Neural crest cell (in vitro differentiated cells): ENCODE measurements at places on chromosomes 11 and 22.

DNA sequence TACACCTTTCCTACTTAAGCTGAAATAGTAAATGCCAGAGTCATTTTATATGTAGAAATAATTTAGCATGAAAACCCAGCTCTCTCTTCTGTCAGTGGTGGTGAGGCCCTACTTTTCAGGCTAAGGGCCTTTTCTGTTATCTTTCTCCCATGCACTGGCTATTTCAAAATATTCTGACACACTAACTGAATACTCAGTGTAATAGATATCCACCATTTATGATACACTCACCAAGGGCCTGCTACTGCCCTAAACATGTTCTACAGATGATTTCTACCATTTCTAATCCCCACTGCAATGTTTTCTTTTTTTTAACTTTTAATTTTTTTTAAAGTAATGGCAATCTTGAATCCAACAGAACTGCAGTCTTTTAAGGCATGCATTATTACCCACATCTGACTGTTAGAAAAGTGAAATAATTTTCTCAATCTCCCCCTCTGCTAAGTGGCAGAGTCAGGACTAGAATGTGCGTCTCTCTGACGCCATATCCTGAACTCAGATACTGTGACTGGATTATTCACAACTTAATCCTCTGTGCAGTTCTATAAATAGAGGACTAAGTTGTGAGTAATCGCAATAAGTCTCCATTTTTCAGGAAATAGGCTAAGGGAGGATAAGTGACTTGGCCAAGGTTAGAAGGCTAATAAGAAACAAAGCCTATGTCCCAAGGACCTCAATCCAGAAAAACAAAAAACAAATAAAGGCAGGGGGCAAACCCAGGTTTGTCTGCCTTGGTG lies 44.0 kb downstream of the GRAMD1B start:
- DNase-seq = no peak

DNA sequence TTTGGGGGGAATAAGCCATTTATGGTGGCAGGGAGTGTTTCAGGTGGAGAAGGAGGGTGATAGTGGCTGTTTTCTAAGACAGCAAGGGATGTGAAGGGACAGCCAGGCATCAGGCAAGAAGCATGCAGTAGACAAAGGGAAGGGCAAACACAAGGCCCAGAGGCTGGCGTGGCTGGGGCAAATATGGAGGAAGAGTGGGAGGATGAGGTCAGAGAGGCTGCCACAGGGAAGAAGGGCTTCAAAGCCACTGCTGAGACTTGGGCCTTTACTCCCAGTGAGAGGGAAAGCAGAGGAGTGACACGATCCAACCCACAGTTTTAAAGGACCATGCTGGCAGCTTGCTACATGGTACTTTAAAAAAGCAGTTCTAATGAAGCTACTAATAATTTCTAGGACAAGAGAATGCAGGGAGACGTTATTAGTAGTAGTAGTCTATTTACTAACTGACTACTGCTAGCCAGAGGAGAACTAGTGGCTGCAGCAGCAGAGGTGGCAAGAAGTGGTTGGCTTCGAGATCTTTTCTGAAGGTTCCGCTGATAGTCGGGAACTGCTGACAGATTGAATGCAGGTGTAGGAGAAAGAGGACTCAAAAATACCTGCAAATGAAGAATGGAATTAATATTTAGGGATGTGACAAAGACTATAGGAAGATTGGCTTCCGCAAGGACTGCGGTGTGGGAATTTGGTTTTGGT lies 13.7 kb downstream of the KMT5B start:
- no peak for DNase-seq

GRCh38 chr22:27670701-27671412 lies 130.7 kb downstream of the MN1 start:
- peak; percentile 75 for DNase-seq

GRCh38 chr11:125992893-125993292 lies 47.0 kb downstream of the VSIG10L2 start:
- DNase-seq = no peak

DNA sequence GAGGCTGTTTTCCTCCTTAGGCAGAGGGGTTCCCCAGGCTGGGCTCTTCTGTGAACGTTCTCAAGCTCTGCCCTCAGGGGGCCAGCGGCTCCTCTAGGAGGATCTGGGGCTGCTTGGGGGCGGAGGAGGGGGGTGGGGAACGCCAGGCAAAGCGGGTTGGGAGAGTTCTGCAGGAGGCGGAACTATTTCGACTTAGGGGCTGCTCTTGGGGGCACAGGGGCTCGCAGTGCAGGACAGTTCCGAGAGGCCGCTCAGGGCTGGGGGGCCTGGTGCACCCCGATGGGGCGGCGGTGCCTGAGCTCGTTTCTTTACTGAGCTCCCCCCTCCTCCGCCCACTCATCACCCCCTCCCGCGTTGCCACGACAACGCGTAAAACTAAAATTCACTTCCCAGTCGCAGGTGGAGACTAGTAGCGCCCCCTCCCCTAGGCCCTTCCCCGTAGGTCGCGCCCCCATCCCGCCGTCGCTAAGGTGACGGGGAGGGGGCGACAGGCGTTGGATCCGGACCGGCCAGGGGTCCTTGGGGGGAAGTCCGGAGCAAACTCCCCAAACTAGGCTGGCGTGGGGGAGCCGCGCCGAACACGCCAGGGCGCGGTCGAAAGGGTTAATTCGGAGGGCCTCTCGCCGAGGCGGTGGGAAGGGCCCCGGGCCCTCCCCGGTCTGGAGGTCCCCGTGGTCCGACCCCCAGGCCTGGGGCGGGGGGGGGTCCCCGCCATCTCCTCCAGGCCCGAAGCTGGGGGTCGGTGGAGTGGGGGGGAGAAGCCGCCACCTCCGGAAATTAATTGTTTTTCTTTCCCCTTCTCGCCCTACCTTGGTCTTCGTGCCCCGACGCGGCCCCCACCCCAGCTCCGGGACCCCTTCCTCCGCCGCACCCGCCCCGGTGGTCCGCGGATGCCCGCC lies 857 bp downstream of the SHANK3 start:
- DNase-seq = no peak

- no peak for DNase-seq
These were observed 114.9 kb downstream of the ETS1 start for GRCh38 chr11:128472128-128473089.

DNA sequence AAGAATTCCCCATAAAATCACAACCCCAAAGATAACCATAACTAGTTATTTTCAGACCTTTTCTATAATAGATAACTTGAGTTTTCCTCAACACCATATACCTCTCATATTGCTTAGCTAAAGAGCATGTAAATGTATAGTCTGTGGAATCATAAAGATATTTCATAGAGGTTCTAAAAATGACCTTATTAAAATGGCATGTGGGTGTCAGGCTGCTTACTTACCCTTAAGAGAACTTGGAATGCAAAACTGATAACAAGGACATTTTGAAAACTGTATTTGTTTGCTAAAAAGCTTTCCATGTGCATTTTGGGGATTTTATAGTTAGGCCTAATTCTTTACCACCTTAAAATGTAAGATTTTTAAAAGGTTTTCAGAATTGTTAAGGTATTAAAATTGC lies 4.7 kb downstream of the SIK2 start:
- DNase-seq = no peak
